ENCODE measurements at places on chromosomes 4 and X.

- peak; percentile 78 for DNase-seq
These were observed 46.2 kb downstream of the NEK1 start for GRCh38 chr4:169566021-169566818.

DNA sequence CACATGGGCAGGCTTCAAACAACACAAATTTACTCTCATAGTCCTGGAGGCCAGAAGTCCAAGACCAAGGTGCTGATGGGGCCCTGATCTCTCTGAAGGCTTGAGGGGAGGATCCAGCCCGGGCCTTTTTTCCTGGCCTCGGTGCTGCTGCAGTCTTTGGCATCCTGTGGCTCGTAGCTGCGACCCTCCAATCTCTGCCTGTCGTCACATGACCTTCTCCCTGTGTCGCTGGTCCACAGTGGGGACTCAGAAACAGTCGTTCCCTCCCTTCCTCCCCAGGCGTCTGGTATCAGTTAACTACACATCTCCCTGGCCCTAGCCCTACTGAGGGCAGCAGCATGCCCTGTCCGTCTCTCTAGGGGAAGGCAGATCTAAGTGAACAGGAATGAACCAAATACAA is 19.1 kb upstream of the MSX1 start:
- DNase-seq: no peak

- DNase-seq: peak; percentile 85
These were observed 21.5 kb downstream of the FAM114A1 start for GRCh38 chr4:38889143-38889542.

GRCh38 chr4:174332741-174333493 is 49.2 kb downstream of the CEP44 start:
- no peak for DNase-seq

DNA sequence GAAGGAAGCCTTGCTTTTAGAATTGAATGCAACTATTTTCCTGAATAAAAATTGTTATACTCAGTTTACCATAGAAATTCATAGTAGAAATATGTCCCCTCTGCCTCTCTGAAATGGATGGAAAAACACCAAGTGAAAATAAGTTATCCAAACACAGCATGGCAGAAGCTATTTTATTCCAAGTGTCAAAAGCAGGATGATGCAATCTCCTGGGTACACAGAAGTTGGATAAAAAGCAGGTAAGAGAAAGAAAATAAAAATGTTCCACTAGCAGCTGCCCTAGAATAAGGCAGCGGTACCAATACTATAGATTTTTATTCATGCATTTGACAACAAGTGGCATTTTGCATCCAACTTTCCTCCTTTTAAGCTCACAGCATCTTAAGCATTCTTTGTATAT is 89.0 kb upstream of the TENT5D start:
- DNase-seq: no peak

GRCh38 chr4:183008492-183008891 is 90.6 kb upstream of the WWC2 start:
- no peak for DNase-seq

DNA sequence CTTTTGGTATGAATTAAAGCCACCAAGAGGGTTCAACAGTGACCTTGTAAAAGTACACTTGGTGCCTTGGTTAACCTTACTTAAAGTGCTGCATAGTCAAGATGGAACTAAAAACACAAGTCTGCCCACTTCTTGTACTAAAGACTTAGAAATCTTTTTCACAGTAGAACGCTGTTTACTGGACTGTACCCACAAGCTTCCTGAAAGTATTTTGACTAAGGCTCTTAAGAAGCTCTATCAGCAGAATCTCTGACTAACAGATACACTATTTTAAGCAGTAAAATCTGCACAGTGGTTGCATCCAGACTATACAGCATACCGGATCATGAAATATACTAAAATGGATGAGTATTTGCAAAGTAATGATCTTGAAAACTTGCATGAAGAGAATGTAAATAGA is 7.2 kb downstream of the RAB28 start:
- DNase-seq: peak; percentile 67

DNA sequence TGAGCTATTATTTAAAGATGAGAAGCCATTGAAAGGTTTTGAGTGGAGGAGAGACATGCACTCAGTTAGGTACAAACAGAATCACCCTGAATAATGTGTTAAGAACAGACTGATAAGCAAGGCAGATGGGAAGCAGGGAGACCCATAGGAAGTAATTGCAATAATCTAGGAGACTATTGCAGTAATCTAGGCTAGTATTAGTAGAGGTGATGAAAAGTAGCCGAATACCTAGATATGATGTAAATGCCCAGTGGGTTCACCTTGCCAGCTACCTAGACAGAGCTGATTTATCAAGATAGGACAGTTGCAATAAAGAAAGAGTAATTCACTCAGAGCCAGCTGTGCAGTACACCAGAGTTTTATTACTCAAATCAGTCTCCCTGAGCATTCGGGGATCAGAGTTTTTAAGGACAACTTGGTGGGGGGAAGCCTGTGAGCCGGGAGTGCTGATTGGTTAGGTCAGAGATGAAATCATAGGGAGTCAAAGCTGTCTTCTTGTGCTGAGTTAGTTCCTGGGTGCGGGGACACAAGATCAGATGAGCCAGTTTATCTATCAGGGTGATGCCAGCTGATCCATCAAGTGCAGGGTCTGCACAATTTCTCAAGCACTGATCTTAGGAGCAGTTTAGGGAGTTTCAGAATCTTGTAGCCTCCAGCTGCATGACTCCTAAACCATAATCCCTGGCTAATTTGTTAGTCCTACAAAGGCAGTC is 427.5 kb downstream of the RPA4 start:
- no peak for DNase-seq

DNA sequence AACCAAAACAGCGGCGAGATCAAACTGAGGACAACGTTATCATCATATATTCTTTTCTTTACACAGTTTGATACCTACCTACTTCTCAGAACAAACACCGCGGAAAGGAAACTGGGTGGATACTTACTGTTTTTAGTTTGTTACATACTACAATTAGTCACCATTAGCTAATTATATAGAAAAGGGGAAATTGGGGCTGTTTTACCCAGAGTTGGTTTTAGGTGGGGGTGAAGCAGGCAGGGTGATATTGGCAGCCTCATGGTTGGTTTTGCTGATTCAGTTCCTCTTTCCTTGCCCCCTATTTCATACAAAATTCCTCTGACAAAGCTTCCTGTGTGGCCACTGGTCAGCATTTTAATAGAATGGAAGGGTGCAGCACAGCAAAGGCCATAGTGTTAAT is 77.8 kb downstream of the SORBS2 start:
- DNase-seq: no peak

DNA sequence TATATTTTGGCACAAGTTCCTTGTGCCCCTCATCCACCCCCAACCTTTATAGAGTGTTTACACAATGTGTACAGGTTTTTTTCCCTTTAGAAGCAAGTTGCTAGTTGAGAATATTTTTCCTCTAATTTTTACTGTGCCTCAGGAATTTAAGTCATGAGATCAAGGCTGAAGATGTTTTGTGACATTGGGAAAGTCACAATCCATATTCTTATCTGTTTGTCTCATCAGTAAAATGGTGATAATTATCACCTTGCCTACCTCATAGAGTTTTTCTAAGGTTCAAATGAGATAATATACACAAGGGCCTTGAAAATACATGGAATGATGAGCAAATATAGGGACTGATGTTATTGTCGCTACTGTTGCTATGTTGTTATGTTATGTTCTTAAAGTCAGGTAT is 109.6 kb upstream of the DIAPH2 start:
- no peak for DNase-seq

- DNase-seq: no peak
These were observed 1.7 kb upstream of the TIFA start for GRCh38 chr4:112287258-112287989.
